ENCODE measurements at places on chromosomes 4 and X. TPM values are rescaled to one million over a fixed set of nuclear protein-coding genes. Genes with fewer than 3 reads are reported as not detected.

- DNase-seq: no peak
Observed at GRCh38 chr4:78018271-78019049, 38.7 kb upstream of the FRAS1 start.

DNA sequence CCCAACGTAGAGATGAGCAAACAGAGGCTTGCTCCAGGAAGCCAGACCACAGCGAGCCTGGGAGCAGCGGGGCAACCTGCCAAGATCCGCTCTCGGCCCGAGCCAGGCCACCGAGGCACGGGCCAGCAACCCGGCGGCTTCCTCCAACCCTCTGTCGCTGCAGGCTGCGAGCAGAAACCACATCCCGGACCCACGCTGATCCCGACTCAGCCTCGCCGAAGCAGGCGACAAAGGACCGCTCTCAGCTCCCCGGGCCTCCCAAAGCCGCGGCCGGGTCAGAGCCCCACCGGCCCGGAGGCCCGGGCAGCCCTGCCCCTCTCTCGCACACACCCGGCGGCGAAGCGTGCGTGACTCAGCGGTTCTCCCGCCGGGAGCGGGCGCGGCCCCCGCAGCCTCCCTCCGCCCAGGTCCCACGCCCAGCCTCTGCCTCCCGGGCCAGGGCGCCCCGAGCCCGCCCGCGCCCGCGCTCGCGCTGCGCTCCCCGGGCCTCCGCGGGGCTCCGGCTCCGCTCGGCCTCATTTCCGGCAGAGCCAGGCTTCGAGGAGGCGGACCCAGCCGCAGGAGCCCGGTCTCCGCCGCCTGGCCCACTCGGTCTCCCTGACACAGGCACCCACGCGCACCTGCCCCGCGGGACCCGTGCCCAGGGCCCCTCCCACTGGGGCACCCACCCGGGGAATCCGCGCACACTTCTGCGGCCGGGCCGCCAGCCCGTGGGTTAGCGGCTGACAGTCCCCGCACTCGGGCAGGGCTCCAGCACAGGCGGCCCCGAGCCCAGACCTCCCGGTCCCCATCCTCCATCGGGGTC is 1.7 kb downstream of the PPP2R2C start:
- peak; percentile 8 for DNase-seq

- no peak for DNase-seq
Observed at GRCh38 chrX:66717926-66718325, 79.0 kb upstream of the EDA2R start.

DNA sequence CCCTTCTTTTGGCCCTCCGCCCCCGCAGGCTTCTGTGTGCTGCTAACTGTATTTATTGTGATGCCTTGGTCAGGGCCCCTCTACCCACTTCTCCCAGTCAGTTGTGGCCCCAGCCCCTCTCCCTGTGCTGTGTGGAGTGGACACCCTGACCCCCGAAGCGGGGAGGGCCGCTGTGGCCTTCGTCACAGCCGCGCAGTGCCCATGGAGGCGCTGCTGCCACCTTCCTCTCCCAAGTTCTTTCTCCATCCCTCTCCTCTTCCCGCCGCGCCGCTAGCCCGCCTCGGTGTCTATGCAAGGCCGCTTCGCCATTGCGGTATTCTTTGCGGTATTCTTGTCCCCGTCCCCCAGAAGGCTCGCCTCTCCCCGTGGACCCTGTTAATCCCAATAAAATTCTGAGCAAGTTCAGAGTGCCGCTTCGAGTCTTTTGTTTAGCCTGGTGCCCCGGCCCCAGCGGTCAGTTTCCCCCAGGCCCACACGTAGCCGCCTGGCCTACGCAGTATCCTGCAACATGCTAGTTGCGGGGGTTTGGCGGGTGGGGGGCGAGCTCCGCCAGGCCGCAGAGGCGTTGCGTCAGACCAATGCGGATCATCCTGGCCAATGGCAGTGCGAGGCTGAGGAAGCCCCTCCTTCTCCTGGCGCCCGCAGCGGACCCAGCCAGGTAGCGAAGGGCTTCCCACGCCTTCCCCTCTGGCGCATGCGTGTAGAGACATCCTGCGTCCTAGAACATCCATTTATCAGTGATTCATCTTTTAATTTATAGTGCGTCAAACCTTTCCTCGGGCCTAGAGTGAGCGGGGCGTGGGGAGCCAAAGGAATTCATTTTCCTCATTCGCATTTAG is 5.6 kb upstream of the KANTR start:
- DNase-seq: peak; percentile 90

DNA sequence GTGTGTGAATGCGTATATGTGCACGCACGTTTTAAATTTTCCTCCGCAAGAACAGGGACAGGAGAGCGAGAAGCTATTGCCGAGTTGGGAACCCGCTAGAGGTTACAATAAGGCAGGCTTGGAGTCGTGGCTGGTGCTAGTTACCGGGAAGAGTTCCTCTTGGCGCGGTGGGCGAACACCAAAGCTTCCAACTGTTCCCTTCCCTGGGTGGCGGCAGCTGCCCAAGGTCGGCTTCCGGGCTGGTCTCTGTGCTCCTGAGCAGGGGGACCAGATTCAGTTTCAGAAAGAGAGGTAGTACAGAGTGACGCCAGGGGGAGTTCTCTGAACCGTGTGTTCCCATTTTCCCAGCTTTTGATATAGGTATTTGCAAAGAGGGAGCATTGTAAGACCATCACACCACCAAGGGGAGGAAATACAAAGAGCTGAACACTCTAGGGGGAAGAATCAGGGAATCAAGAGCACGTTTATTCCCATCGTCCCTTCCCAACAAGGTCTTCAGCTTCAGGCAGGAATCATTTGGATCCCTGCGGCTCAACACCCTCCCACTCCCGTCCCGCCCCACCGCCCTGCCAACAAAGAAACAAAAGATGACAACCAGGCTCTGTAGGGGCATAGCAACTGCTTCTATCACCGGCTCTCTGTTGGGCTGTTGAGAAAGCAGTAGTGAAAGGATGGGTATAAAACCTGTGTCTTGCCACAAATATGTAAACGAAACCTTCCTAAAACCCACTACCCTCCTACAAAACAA is 113.6 kb upstream of the TEX13C start:
- DNase-seq: peak; percentile 68

DNA sequence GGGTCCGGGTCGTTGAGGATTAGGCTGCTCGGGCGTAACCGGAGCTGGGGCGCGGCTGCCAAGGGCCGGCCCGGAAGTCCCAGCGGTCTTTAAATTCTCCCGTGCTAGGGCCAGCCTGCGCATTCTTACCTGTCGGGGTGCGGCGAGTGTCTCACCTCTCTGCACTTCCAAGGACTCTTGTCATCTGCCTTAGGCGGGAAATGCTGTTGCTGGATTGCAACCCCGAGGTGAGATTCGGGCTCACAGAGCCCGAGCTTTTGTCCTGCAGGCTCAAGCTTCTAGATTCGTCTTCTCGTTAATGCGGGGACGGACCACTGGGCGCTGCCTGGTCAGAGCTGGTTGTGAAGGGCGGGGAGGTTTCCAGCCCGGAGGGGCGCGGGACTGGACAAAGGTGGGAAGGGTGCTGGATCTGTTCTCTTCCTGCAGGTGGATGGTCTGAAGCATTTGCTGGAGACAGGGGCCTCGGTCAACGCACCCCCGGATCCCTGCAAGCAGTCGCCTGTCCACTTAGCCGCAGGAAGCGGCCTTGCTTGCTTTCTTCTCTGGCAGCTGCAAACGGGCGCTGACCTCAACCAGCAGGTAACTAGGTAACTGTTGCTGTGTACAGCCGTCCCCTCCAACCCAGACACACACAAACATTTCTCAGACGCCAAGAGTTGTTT is at the start of gene ANKRD37:
ANKRD37 (plus strand) TSS at position 118 of the 662 bp plus-strand sequence; CDS start at position 201, 83 bp downstream.
- peak; percentile 82 for DNase-seq

DNA sequence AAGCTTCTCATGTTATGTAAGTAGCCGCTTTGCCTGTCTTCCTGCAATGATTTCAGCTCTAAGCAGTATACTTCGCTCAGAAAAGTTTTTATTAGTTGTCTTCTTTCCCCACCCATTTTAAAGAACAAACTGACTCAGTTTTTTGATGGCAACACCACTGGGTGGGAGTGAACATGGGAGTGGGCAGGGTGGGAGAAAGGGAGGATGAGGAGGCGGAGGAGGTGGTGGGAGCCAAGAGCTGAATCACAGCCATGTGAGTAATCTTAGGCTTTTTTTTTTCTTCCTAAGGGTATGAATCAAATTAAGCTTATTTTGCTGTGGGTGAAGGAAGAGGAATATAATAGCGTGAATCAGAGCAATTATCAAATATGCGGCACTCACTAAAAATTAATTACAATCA is 574.3 kb upstream of the DIPK2B start:
- no peak for DNase-seq

DNA sequence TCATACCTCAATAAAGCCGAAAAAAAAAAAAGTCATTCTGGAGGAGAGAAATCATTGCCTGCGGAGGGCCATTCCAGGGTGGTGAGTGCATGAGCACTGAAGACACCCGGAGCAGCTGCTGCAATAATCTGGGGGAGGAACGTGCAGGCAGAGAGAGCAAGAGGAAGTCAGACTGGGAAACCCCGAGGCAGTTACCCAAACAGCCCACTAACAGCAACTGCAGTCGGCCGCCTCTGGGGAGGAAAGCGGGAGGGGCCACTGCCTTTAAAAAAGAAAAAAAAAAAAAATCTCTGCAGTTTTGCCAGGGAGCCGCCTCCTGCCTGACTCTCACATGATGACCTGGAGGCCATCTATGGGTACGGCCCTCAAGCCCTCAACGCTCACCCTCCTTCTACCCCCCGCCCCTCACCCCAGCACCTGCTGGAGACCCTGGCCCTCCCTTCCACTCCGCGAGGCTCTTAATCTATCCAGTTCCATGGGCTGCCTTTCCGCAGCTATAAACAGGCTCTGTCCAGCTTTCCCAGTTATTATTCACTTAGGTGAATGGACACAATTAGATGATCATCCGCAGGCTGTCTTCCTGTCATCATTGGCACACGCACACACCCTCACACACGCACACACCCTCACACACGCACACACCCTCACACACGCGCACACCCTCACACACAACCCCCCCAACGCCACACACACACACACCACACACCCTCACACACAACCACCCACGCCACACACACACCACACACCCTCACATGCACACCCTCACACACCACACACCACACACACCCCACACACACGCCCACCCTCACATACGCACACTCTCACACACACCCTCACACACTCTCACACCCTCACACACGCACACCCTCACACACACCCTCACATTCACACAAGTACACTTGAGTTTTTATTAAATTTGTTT is 3.4 kb upstream of the AVPR2 start:
- peak; percentile 75 for DNase-seq

DNA sequence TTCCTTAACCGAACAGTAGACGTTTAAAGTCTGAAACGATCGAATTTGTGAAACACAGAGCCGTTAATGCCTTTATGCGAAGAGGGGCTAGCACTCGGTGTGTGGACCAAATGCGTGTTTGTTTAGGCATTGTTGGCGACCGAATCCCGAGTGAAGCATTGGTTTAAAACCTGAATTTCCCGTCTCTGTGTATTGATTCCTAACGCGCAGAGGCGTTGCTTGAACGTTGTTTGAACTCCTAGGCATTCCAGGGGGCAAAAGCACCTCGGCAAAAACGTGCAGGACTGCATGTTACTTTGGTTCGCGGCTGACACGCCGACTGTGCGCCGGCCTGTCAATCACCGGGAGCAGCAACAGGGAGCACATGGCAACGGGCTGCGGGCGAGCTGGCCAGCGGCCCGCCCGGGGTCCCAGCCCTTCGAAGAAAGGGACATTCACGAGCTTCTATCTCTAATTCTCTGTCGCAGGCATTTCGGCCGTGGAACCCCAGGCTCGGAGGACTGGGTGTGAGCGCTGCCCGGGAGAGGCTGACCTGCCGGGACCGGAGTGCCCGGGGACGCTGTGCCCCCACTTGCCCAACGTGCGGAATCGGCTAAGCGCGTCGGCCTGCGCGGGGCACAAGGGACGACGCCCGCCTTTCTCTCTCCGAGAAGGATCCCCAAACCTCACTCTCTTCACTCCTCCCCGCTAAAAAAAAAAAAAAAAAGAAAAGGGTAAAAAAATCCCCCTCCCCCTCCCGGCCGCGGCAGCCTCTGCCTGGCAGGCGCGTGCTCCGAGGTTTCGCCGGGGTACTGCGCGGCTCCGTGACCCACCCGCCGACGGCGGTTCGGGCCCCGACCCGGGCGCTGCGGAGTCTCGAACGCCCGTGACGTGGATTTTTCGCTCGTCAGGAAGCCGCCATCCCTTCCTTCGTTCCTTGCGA is 810 bp downstream of the SPRY1 start:
- peak; percentile 86 for DNase-seq

- no peak for DNase-seq
Observed at GRCh38 chr4:1334579-1334895, 12.5 kb upstream of the UVSSA start.

- no peak for DNase-seq
Observed at GRCh38 chr4:111960241-111960667, 185.0 kb upstream of the FAM241A start.

DNA sequence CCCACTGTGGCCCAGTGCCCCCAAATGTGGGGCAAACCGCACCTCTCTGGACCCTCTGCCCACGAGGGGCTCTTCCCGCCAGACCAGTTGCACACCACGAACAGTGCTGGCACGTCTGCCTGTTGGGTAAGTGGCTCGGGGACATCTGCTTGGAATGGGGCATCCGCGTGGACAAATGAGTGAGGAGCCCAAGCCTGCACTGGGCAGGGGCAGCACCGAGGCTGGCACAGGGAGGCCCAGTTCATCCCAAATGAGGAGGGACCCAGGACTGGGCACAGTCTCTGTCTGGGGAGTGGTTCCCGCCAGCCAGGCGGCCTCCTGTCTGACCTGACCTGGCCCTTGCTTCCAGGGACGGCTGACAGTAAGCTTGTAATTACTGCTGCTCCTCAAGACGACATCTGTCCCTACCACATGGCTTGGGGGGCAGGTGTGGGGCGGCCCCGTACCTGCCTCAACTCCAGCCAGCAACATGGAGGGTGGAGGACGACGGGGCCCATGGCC is 3.2 kb downstream of the SPON2 start:
- DNase-seq: no peak

GRCh38 chrX:20140420-20140819 is 1.2 kb downstream of the EIF1AX start:
- no peak for DNase-seq

Gene TCEAL6
- total RNA-seq: not detected

Gene NHSL2
- 10.2 TPM for total RNA-seq

Gene GRID2
- 1.6 TPM for total RNA-seq

Gene SRPX
- 85.9 TPM for total RNA-seq

Gene TEX13C
- not detected for total RNA-seq

Gene ANKRD50
- 77.3 TPM for total RNA-seq

Gene SSX2B
- not detected for total RNA-seq

Gene STK32B
- 3.5 TPM for total RNA-seq
